ENCODE measurements at places on chromosomes 13 and 19. TPM values are rescaled to one million over a fixed set of nuclear protein-coding genes. Genes with fewer than 3 reads are reported as not detected.

Gene CCDC169
- total RNA-seq = 2.1 TPM

Gene ZNF844
- 9.4 TPM for total RNA-seq

Gene LILRA5
- 2.6 TPM for total RNA-seq

Gene RPS16
- 128 TPM for total RNA-seq

Gene SHC2
- total RNA-seq = 7.8 TPM

Gene ANO8
- total RNA-seq = 1.6 TPM

Gene PCDH17
- 5.2 TPM for total RNA-seq

Gene NKPD1
- total RNA-seq = not detected

Gene SPTBN4
- 0.52 TPM for total RNA-seq

Gene TMEM38A
- 129 TPM for total RNA-seq

Gene ZNF699
- 3.7 TPM for total RNA-seq

Gene ZNF470
- 3.7 TPM for total RNA-seq

Gene APLP1
- total RNA-seq = 2.1 TPM

Gene CACNG6
- total RNA-seq = 17.7 TPM

Gene GRK1
- not detected for total RNA-seq

Gene FUT6
- total RNA-seq = not detected

Gene PGLYRP2
- not detected for total RNA-seq

Gene COL5A3
- 43.3 TPM for total RNA-seq

Gene DENND1C
- total RNA-seq = not detected

Gene ATG4D
- total RNA-seq = 20.4 TPM

Gene KLF1
- total RNA-seq = 2.1 TPM

Gene SYT5
- not detected for total RNA-seq

Gene LILRB4
- total RNA-seq = 0.52 TPM

Gene ZNF442
- total RNA-seq = 4.2 TPM

Gene C19orf12
- 17.2 TPM for total RNA-seq

Gene FGF21
- not detected for total RNA-seq

Gene ZNF730
- 6.3 TPM for total RNA-seq

Gene DAND5
- not detected for total RNA-seq

Gene CLEC17A
- total RNA-seq = 0.52 TPM

Gene LIM2
- not detected for total RNA-seq

Gene MISP3
- total RNA-seq = not detected

Gene KLHL26
- 2.1 TPM for total RNA-seq

Gene ZNF569
- total RNA-seq = 7.3 TPM

Gene URAD
- total RNA-seq = not detected

Gene RPS28
- 371 TPM for total RNA-seq

Gene HOMER3
- total RNA-seq = 54.8 TPM

Gene CCDC8
- 67.8 TPM for total RNA-seq

Gene ACER1
- total RNA-seq = 0.52 TPM

Gene CD70
- total RNA-seq = 1.0 TPM

Gene C19orf25
- 11.5 TPM for total RNA-seq

Gene ZIK1
- total RNA-seq = 10.4 TPM

Gene ZNF91
- total RNA-seq = 40.7 TPM

Gene ZNF567
- total RNA-seq = 7.3 TPM

Gene PRKACA
- total RNA-seq = 137 TPM

Gene ZNF564
- total RNA-seq = 19.8 TPM

Gene PSG11
- total RNA-seq = 0.52 TPM

Gene B3GNT3
- not detected for total RNA-seq

Gene WDR88
- total RNA-seq = not detected

Gene CGB1
- total RNA-seq = not detected

Gene KLK2
- total RNA-seq = not detected

Data from skeletal muscle tissue (tissue), 5 donors.